ENCODE measurements at places on chromosomes 3 and 15.

DNA sequence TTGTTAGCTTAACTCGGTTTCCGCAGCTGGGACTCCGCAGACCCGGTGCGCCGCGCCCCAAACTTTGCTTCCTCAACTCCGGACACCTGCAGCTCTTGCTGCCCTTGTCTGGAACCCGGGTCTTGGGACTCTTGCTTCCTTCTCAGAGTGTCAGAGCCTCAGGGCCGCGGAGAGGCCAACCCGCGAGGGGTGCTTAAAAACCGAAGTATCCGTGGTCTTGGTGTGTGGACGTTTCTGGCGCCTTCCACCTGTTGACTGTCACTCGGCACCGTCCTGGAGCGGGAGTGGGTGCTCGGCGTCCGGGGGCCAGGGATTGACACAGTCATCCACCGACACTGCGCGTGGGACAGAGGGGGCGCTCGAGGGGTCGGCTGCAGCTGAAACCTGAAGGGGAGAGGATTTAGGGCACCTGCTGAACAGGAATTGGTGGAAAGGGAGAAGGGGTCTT lies 386 bp downstream of the SQOR start:
- no peak for DNase-seq

DNA sequence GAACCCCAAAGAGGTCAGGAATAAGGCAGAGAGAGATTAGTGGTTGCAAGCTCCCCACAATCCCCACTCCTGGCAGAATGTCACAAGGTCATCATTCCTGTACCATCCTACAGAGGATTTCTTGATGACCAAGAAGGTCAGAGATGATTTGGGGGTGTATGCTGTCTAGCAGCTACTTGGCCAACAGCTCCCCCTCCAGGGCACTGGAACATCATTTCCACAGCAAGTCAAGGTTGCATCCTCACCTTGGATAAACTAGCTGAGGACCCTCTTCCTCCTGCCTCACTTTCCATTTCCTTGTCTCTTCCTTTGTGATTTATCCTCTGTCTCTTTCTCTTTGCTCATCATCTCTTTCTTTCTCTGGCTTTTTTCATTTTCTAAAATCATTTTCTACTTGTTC lies 106.3 kb downstream of the PROS1 start:
- no peak for DNase-seq

GRCh38 chr3:9314796-9315195 lies 48.1 kb upstream of the THUMPD3 start:
- DNase-seq: no peak

GRCh38 chr15:90557186-90558084 lies 27.7 kb downstream of the CRTC3 start:
- no peak for DNase-seq

DNA sequence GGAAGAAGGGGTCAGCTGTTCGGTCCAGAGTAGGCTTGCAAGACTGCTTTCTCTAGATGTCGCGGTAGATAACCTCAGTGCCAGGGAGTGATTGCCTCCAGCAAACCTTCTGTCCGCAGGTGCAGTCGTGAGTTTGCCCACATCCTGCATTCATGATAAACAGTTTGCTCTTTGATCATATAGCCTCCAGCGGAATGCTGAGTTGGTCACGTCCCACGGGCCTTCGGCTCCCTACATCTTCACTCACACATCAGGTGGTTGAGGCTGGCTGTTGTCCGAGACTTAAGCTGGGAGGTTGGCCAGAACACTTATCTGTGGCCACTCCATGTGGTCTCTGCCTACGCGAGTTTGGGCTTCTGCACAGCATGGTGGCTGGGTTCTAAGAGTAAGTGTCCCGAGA lies 62.1 kb upstream of the NR2C2 start:
- DNase-seq: no peak

DNA sequence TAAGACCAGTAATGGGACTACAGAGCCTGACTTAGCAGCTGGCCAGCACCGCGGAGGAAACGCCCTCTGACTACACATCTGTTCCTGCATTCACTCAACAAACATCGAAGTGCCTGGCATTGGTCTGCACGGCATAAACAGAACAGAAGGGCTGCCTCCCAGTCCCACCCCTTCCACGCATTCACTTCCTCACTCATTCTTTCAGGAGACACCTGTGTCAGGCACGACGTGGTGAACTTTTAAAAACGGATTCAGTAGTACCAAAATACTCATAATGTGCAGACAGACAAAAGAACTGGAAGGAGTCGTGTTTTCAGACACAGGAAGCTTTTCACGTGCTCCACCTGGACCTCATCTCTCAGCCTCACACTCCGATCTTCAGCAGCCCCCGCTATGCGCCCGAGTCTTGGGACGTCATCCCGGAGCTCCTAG lies 123.3 kb downstream of the XXYLT1 start:
- DNase-seq: no peak

DNA sequence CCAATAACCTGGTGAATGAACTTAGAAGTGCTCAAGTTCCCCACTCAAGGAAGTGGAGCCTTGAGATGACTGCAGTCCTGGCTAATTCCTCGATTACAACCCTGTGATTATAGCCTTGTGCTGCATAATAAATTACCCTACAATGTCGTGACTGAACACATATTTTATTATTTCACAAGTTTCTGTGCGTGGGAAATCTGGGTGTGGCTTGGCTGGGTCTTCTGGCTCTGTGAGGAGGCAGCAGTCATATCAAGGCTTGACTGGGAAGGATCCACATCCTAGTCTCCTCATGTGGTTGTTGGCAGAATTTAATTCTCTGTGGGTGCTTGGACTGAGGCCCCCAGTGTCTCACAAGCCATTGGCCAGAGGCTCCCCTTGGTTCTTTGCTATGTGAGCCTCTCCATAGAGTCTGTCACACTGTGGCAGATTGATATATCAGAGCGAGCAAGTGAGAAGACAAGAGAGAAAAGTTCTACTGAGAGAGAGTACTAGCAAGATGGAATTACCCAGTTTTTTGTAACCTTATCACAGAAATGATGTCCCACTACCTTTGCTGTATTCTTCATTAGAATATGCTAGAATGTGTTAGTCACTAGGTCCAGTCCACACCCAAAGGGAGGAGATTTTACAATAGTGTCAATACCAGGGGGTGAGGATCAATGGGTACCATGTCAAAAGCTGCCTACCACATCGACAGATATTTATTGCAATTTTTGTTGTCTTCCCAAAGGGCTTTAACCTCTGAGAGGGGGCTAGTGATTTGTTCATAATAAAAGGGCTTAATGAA lies 102.8 kb upstream of the TBC1D5 start:
- no peak for DNase-seq

GRCh38 chr3:107710851-107711250 lies 188.1 kb downstream of the BBX start:
- no peak for DNase-seq

DNA sequence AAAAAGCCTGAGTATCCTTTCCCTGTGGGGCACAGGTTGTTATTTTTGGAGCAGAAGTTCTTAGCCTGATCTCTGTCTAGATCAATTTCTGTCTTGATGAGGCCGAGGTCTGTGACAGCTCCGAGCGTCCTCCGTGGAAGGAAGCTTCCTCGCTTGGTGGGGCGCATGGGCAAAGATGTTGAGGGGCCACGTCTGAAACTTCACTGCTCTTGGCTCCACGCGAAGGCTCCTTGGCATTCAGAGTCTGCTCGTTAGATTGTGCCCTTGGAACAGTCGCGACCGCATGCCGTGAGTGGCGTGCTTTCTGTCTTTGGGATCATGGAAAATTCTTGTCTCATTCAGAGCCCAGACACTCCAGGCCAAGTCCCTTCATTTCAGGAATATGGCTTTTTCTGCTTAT lies 13.7 kb downstream of the GRK7 start:
- DNase-seq: no peak

- DNase-seq: no peak
Observed at GRCh38 chr15:73268457-73268856, 100.3 kb downstream of the HCN4 start.

DNA sequence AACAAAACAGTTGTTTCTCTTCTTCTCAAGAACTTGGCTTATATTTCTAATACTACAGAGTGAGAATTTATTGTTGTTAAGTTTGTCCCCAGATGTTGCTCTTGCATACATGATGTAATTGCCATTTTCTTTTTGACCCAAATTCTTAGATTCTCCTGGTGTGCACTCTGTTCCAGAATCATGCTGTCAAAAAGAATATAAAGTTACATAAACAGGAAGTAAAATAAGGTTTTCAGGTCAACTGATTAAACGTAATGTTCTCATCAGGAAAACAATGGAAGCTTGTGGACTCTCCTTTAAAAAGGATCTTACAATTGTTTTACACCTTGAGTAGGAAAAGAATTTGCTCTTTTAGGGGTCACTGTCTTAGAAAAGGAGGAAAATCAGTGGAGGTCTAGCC lies 121.8 kb downstream of the ADAM10 start:
- DNase-seq: no peak

DNA sequence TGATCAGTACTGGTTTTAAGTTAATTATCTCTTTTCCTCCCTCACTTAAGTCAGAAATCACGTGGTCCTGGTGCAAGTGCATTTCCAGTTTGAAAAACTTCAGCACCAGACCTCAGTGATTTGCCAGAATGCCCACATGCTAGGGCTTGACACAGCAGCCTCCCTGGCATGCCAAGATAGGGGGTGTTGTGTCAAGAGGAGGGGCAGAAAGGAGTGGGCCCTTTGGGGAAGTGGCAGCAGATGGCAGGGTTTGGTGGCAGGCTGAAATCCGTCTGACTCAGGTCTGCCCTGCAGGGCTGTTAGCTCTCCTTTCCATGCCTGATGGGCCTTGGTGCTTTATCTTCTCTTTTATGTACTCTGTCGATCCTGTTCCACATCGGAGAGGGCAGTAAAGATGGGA lies 23.4 kb downstream of the PXK start:
- DNase-seq: no peak

DNA sequence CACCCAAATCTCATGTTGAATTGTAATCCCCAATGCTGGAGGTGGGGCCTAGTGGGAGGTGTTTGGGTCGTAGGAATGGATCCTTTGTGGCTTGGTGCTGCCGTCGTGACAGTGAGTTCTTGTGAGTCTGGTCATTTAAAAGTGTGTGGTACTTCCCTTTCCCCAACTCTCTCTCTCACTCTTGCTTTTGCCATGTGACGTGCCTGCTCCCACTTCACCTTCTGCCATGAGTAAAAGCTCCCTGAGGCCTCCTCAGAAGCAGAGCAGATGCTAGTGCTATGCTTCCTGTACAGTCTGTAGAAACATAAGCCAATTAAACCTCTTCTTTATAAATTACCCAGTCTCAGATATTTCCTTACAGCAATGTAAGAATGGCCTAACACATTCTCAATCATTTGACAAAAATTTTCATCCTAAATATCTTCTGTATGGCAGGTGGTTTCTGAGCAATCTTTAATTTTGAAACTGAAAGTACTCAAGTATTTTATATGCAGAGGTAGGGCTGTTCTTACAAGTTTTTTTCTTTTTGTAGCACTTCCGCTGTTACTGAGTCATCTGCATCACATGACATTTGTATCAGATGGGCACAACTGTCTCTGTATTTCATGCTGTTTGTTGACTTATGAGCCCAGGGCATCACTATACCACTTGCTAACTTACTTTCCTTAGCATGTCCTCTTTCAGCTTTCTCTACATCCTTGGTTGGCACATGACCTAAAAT lies 8.8 kb downstream of the RPL39L start:
- no peak for DNase-seq

DNA sequence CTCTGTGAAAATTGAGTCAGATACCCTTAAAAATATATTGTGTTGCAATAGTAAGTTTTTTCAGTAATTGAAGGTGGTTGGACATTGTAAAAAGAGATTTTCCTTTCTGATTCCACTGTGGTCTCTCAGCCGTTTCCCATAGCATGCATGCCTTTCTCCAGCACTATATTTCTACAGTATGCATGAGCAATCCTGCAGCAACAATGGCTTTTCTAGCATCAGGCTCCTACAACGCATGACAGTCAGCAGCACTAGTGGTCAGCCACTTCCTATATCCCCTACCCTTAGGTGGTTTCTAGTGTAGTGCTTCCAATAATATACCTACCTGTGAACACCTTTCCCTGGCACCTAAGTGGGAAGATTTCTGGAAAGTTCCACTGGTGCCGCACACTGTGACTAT lies 55.4 kb upstream of the SNRPN start:
- DNase-seq: no peak

DNA sequence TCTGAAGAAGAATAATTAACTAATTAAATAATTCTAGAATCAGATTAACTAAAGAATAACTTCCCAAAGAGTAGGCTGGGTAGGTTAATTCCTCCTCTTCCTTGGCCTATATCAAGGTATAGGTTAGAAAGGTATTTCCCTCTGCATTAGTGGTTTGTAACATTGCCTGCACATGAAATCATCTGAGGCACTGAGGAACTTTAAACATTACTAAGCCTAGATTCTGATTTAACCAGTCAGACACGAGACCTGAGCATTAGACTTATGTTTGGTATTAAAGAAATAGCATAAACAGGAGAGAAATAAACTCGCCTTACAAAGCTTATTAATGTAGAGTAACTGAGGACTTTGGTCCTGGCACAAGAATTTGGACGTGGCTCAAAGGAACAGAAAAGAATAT lies 84.2 kb downstream of the FGF7 start:
- DNase-seq: no peak

DNA sequence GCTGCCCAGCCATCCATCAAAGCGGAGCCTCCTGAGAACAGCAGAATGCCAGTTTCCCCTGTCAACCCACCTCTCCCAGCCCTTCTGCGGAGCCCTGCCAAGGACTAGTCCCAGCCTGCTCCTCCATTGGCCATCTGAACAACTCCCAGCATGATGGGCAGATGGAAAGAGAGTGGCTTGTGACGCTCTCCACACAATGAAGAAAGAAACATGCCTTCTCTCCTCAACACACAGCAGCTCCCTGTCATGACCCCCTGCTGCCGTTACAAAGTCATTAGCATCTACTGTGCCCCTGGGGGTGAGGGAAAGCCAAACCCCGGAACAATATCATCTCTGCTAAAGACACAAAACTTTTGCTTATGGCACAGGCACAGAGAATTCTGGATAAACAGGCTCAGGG lies 33.6 kb downstream of the MECOM start:
- DNase-seq: no peak

DNA sequence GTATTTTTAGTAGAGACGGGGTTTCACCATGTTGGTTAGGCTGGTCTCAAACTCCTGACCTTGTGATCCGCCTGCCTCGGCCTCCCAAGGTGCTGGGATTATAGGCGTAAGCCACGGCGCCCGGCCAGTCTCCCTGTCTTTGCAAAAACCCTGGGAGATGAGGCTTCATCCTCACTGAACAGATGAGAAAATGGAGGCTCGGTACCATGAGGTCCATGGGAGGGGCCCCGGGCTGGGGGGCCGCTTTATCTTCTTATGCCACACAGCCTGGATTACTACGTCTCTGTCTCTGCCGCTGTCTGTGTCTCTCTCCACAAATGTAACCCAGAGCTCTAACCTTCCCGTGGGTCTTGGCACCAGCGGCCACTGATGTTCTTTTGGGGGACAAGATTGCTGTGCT lies 39.1 kb downstream of the ABTB1 start:
- no peak for DNase-seq

Measured in NCI-H1436 (cell line).